ENCODE measurements at places on chromosomes 2 and 18.

DNA sequence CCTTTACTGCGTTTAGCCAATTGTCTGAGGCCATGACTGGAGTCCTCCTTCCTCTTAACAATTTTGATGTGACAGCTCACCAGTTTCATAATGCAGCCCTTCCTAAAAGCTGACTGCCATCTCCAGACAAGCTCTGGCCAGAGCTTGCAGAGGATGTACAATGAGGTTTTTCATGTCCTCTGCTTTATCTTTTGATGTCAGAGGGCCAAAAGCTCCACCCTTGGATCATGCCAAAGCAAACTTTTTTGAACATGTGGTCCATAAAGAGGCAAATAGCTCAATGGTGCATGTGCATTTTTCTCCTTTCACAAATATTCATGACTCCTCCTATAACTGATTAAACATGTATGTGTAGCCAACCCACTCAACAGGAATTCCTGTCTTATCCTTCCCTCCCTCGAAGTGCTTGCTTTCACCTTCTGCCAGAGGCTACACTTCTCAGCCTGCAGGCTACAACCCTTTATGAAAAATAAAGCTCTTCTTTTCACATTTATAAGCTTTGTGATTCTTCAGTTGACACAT lies 266.2 kb downstream of the FBXO15 start:
- no peak for DNase-seq

DNA sequence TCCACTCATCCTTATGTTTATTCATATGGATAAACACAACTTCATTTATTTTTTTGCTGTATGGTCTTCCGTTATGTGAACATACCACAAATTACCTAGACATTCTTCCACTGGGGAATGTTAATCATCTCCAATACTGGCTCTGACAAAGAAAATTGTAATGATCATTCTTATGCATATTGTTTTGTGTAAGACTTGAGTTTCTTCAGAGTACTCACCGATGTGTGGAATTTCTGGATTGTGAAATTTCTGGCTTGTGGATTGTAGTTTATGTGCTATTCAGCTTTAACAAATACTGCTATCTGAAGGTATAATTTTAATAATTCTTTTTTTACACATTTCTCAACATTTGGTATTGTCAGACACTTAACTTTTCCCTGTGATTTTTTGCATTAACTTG lies 212.2 kb upstream of the THUMPD2 start:
- no peak for DNase-seq

DNA sequence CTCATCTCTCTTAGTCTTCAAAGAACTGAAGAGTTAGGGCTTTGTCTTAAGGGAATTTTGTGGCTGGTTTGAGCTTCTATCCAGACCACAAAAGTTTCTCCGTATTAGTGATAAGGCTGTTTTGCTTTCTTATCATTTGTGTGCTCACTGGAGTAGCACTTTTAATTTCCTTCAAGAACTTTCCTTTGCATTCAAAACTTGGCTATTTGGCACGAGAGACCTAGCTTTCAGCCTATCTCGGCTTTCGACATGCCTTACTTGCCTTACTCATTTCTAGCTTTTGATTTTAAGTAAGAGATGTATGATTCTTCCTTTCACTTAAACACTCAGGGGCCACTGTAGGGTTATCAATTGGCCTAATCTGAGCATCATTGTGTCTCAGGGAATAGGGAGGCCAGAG lies 29.9 kb downstream of the HDHD2 start:
- DNase-seq = no peak

DNA sequence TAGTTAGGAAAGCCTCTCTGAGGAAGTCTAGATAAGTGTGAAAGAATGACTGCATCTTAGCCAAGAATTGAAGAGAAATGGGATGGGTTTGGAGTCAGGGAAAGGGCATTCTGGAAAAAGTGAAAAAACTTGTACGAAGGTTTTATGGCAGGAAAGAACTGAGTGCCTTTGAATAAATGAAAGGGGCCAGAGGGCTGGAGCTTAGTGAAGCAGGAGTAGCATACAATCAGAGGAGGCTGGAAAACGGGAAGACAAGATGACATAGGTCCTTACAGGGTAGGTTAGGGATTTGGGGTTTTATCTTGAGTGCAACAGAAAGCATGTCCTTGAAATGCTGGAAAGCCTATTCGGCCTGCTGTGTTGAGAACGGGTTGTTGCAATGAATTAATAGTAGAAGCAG lies 152.6 kb upstream of the RND3 start:
- DNase-seq = no peak

GRCh38 chr18:47865183-47865582 lies 65.3 kb downstream of the SMAD2 start:
- no peak for DNase-seq
